CD4-positive, alpha-beta memory T cell (primary cell): ENCODE measurements at places on chromosomes 16 and 17. TPM values are rescaled to one million over a fixed set of nuclear protein-coding genes. Genes with fewer than 3 reads are reported as not detected.

DNA sequence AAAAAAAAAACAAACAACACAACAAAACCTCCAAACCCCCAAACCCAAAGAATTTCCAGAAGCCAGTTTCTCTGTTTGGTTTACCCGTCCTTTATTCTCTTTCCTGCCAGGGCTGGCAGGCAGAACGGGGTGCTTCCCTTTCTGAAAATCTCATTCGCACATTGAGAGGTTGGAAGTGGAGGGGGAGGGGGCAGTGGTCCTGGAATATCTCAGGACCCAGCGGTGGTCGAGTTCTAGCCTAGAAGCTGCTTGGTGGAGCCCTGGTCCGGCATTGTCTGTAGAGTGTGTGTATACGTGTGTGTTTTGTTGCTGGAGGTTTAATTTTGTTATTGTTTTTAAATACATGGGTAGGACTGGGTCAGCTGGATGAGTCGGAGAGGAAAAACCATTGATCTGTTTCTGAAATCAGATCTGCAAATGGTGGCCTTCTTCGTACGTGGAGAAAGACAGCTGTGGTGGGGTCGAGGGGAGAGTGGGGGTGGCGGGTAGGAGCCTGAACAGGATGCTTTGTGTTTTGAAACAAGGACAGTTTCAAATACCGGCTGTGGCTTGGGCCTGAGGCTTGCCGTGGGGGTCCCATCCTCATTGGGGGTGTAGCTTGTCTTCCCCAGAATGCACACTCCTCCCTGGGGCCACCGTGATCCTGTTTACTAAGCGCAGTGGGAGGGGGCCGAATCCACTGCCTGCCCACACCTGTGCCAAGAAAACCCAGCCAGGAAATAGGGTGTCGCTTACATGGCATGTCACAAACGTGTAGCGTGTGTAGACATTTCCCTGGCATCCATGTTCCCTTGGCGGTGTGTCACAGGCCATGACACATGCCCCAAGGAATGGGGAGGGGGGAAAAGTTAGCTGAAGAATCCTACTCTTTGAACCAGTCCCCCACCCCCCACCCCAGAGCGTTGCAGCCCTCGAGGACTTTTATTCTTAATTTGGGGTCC is 1.6 kb downstream of the CMIP start:
- no peaks in the 10 kb centered on the region for H3K36me3 ChIP-seq
- H3K27me3 ChIP-seq = no peaks in the 10 kb centered on the region
- peaks cover 56% of the 10 kb centered on the region for H3K4me1 ChIP-seq
- H3K27ac ChIP-seq = peak overlapping the region; percentile 63

- H3K4me3 ChIP-seq = no peak overlapping the region
- no peaks in the 10 kb centered on the region for H3K36me3 ChIP-seq
- no peaks in the 10 kb centered on the region for H3K27me3 ChIP-seq
- DNase-seq = no peak
- H3K27ac ChIP-seq = no peak overlapping the region
Measured at GRCh38 chr16:52958951-52959350, 93.7 kb downstream of the CHD9NB start.

DNA sequence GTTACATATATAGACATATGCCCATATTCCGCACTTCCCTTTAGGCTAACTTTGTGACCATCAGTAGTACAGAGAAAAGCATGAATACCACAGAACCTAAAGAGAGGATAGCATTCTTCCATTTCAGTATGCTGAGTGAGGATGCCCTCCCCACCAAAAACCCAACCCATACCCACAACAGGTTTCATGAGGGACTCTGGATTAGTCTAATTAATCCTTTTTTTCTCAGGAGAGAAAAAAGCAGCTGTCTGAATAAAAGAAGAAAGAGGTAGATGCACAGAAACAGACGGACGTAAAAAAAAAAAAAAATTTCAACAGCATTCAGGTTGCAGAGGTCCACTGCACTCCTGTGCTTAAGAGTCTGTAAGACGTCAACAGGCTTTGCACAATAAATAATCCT is 6.7 kb downstream of the MMD start:
- H3K36me3 ChIP-seq = peaks cover 26% of the 10 kb centered on the region
- no peak overlapping the region for H3K4me3 ChIP-seq
- no peak for DNase-seq
- peaks cover 13% of the 10 kb centered on the region for H3K4me1 ChIP-seq

DNA sequence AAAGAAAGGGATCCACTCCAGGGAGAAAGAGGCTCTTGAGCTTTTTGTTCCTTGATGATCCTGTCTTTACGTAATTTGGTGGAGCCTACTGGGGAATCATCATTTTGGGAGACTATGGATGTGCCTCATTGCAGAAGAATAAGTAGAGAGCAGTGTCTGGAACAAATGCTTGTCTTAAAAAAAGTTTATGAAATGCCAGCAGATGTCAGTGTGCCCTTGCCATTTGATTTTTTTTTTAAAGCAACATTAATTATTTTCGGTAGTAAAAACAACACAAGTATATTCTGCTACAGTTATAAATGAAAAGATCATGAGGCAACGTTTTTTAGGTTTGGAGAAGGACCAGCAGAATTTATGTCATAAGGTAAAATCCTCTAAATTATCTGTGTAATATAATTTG is 934.8 kb upstream of the EEF2KMT start:
- no peak overlapping the region for H3K27ac ChIP-seq
- no peaks in the 10 kb centered on the region for H3K36me3 ChIP-seq
- no peak for DNase-seq
- H3K27me3 ChIP-seq = no peaks in the 10 kb centered on the region

Gene CACNA1G
- not detected for total RNA-seq

Gene SCNN1B
- not detected for total RNA-seq

Gene CRHR1
- not detected for total RNA-seq
